NCI-H187 treated with DMSO at 0.1 percent for 48 hours (cell line): ENCODE measurements at places on chromosomes 16 and 17.

DNA sequence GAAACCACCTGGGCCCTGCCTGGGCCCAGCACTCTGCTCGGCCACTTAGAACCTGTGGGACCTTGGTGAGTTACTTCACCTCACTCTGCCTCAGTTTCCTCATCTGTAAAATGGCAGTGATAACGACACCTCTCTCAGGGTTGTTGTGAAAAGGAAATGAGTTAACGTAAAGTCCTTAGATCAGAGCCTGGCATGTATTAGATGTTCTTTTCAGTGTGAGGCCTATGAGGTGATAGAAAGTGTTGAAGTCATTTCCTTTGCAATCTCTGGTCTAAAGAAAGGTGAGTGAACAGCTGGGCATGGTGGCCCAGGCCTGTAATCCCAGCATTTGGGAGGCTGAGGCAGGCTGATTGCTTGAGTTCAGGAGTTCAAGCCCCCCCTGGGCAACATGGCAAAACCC is 51.7 kb upstream of the LGALS9 start:
- DNase-seq: no peak

DNA sequence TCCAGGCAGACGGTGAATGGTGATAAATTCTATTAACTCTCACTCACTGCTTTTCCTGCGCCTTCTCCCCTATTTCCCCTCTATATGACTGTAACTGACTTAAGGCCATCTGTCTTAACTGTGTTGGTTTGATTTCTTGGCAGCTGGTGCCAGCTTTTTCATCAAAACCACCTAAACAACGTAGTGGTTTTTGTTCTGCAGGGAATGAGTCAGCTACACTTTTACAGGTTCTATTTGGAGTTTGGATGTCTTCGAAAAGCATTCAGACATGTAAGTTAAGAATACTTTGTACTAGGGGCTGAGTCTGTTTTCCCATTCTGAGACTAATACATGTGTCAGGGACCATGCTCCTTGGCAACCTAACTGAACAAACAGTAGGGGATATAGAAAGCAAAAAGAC is 8.5 kb downstream of the REXO5 start:
- DNase-seq: no peak

GRCh38 chr17:59327981-59328290 is 3.5 kb upstream of the YPEL2 start:
- DNase-seq: no peak

- DNase-seq: no peak
Measured at GRCh38 chr16:7381671-7382070, 49.0 kb downstream of the RBFOX1 start.

DNA sequence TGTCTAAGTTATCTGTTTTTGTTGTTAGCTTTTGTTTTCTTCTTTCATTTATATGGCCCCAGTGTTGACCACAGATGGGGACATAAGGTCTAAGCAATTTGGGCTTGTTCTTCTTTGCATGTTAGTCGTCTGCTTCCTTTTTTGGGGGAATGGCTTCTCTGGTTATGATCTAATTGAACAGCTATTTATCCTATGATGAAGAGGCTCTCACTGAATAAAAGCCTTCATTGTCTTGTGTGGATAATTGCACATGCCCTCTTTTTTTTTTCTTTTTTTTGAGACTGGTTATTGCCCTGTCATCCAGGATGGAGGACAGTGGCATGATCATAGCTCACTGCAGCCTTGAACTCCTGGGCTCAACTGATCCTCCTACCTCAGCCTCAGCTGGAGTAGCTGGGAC is 13.7 kb downstream of the SMARCE1 start:
- DNase-seq: no peak

- no peak for DNase-seq
Measured at GRCh38 chr17:82007495-82008257, 15.0 kb downstream of the CENPX start.

GRCh38 chr16:6684076-6684673 is 648.5 kb upstream of the RBFOX1 start:
- DNase-seq: no peak

- DNase-seq: no peak
Measured at GRCh38 chr17:77036841-77037381, 103.9 kb upstream of the SEC14L1 start.

- DNase-seq: no peak
Measured at GRCh38 chr17:78154903-78155811, 9.0 kb downstream of the C17orf99 start.

- DNase-seq: peak; percentile 34
Measured at GRCh38 chr16:68538880-68539701, at the start of gene ZFP90. ZFP90 (plus strand) TSS chr16:68539291; CDS start chr16:68539793, 502 bp downstream.

DNA sequence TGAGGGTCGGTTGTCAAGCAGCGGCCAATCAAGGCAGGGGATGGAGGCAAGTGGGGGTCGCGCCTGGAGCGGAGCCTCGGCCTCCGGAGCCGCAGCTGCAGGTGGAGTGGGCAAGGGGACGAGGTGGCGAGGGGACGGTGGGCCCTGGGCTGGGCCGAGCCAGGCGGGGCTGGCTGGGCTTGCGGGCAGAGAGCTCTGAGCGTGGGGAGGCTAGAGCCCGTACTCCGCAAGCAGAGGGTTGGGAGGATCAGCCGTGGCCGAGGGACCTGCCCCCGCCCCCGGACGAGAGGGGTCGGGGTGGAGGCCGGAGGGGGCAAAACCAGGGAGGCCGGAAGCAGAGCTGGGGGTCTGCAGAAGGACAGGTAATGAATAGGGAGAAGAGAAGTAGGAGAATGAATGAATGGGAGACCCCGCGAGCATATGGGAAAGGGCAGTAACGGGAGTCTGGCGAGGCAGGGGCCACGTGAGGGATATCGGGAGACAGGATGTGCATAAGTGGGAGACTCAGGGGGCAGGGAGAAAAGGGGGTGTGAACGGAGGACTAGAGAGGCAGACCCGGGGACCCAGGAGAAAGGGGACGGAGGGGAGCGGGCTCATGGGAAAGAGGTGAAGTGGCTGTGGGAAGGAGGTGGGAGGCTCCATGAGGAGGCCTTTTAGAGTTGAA is at the start of gene KATNB1:
TSS of gene KATNB1 (plus strand) at position 16 of the 664 bp plus-strand sequence. CDS start 1,474 bp downstream, outside the sequence.
- DNase-seq: no peak

GRCh38 chr17:62179525-62180161 is 114.6 kb upstream of the MED13 start:
- DNase-seq: no peak

DNA sequence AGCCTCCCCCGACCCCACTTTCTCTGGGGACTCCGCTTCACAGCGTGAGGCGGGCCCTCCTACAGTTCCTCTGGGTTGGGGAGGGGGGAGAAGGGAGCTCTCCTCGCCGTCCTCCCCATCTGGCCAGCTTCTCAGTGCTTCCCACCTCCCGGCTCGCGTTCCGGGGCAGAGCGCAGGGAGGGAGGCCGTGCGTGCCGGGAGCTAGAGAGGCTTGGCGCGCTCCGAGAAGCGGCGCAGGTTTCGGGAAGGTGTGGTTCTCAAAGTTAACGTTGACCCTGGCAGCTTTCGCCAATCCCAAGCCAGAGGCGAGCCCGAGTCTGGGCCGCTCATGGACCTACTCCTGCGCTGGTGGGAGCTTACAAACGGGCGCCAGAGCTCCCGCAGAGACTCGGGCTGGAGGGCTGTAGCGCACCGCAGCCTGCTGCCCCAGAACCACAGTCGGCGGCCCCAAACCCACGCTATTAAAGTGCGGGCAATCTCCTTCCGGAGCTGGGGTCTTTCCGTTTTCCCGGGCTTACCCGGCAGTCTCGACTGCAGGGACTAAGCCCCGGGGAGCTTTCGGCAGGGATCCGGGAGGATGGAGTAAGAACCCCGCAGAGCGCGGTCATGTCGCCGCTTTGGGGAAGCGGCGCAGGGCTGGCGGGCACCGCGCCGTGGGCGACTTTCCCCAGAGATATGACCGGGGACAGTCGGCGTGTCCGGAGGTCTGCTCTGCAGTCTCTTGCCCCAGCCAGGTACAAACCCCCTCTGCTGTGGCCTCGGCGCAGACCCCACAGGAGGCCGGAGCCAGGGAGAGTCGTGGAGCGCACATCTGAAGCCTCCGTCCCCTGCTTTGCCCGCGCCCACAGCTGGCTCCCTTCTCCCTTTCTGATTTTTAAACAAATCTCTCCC is 787 bp downstream of the CDH11 start:
- no peak for DNase-seq

DNA sequence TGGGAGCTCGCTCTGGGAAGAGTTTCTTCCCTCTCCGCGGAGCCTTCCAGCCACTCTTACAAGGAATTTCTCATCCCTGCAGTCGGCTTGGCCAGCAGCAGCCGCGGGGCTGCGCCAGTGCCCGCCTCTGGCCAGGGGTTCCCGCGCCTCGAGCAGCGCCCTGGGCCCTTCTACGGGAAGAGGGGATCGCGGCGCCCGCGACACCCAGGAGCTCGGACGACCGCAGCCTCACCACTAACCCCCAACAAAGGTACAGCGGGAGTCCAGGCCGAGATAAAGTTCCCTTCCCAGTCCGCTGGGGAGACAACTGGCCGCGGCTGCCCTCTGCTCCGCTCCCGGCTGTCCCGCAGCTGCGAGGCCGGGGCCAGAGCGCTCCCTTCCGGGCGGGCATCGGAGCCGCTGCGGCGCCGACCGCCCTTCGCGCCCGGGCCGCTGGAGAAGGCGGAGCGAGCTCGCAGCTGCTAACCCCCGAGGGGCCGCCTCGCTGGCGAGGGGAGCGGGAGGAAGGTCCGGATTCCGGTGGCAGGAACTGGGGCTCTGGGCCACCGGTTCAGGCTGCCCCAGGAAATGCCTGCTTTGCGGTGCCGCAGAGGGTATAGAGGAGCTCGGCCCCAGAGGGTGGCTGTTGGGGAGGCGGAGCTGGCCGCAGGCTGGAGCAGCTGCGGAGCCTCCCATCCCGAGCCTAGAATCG is 3.6 kb upstream of the HS3ST3B1 start:
- DNase-seq: no peak

- no peak for DNase-seq
Measured at GRCh38 chr17:16435925-16436886, 20.8 kb downstream of the TRPV2 start.

DNA sequence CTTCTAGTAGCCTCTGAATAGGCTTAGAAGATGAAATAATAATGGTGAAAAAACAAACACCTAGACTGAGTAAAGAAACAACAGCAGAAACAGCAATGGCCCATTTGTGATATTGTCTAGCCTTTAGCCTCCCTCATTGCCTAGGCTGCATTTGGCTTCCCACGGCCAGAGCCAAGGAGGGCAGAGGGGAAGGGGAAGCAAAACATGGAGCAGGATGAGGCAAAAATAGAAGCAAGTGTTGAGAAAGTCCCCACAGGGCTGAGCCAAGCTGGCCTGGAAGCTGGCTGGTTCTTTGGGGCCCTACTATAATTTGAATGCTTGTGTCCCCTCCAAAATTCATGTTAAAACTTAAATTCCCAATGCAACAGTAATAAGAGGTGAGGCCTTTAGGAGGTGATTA is 60.2 kb upstream of the KSR1 start:
- DNase-seq: no peak

DNA sequence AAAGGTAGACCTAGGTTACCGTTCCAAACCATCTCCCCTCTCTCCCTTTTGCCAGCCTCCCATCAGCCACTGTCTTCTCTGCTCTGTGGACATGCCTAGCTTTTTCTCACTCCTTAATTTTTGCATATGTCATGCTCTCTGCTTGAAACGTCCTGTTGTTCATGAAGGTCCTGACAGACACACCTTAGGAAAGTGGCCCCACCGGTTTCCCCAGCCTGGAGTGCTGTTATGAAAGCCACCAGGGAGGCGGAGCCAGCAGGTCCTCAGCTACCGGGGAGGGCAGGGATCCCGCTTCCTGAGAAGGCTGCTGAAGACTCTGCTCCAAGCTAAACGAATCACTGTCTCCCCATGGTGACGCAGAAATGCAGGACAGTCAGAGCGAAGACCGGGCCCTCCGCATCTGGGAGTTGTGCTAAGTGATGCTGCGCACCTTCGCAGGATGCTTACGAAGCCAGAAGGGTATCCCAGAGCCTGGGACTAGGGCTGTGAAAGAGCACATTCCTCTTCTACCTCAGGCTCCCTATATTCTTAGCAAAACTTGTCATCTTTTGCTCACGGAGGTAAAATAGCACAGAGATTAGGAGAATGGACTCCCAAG is 2.3 kb upstream of the SLC16A11 start:
- DNase-seq: no peak

DNA sequence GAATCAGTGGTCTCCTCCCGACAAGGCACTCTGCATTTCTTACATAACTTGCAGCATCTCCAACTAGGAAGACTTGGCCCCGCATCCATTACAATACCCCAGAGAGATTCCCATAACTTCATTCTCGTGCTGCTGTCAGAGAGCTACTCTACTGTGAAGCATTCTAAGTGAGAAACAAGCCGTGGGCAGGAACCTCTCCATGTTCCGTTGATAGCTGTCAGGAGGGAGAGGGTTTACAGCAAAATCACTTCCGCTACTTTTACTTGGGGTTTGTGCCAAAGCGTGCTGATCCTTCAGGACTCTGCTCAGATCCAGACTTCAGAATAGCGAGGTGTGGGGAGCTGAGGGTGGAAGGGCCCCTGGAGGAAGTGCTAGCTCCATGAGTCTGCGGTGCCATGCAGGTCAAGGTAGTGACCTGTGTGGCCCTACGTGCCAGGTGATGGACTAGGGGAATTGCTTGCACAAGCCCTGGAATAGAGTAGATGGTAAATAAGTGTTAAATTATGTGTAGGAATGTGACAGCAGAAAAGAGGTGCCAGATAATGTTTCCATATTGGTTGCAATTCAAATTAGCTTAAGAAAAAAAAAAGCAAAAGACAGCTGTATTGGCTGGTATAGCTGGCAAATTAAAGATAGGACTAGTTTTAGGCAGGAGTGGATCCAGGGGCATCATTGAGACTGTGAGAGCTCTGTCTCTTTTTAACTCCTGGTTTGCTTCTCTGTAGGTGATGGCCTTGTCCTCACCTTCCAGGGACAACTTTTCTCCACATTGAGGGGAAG is 358.5 kb upstream of the ERCC4 start:
- no peak for DNase-seq

GRCh38 chr17:78925662-78926555 is 722 bp upstream of the TIMP2 start:
- no peak for DNase-seq

DNA sequence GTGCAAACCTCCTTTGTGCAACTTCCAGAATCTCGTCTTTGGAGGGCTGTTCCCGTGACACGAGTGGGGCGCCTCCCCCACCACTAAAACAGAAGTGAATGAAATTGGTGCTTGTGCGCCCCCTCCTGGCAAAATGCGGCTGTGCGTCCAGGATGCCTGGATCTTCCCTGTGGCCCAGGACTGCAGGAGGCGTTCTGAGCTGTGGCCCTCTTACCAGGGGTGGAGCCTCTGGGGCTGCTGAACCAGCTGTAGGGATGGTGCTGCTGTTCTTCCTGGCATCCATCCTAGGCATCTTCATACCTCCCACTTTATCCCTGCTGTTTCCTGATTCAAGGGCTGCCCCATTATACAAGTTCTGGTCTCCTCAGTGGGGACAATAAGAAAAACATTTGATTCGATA is 18.5 kb upstream of the NAGLU start:
- no peak for DNase-seq

GRCh38 chr17:29364691-29365090 is 25.5 kb upstream of the TAOK1 start:
- DNase-seq: no peak

GRCh38 chr17:76383546-76384221 is 725 bp upstream of the SPHK1 start:
- no peak for DNase-seq

GRCh38 chr17:72342061-72342460 is 221.2 kb downstream of the SOX9 start:
- DNase-seq: no peak

GRCh38 chr16:86389566-86390328 is 120.6 kb upstream of the FOXF1 start:
- DNase-seq: no peak
